ENCODE measurements at places on chromosomes 7 and 10.

DNA sequence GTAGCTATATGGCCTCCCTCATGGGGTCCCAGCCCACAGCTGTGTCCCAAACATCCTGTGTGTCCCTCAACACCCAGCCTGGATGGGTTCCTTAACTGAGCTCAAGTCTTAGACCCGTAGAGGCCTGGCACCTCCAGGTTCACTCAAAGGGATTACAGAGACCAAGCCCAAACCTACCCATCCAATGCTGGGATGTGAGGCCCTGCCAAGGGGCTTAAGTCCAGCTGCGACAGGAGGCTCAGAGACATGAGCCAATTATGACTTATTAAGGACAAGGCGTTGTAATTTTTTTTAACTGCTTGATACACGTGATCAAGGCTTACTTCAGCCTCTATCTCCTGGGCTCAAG, 105.6 kb upstream of the RET start:
- no peak for DNase-seq

DNA sequence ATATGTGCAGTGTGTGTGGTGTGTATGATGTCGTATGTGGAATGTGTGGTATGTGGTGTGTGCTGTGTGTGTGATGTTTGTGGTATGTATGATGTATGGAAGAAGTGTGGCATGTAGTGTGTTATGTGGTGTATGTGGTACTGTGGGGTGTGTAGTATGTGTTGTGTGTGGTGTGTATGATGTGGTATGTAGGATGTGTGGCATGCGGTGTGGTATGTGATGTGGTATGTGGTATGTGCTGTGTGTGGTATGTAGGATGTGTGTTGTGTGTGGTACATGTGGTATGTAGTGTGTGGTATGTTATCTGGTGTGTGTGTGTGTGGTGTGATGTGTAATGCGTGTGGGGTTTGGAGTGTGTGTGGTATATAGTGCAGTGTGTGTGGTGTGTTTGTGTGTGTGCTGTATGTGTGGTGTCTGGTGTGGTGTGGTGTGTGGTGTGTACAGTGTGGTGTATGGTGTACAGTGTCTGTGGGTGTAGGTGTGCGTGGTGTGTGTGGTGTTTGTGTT, 129.6 kb downstream of the ATP6V0E2 start:
- no peak for DNase-seq

DNA sequence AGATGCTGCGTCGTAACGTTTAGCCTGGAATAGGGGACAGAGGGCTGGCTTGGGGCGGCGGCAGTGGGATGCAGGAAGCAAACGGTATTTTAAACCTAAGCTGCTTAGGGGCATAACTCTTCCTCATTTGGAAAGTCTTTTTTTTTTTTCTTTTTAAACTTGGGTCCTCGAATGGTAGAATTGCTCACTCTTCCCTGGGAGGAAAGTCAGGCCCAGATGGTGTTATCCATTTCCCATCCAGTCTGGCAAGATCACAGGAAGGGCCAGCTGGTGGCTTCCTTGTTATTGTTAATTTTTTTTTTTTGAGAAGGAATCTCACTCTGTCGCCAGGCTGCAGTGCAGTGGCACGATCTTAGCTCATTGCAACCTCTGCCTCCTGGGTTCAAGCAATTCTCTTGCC, 56.6 kb downstream of the TMEM209 start:
- no peak for DNase-seq

- DNase-seq = no peak
Measured at GRCh38 chr10:65675236-65675635, 1250.6 kb upstream of the LRRTM3 start.

GRCh38 chr7:22183522-22184280, 173.3 kb downstream of the RAPGEF5 start:
- DNase-seq = no peak

GRCh38 chr7:18997477-18998150, 119.8 kb downstream of the TWIST1 start:
- DNase-seq = no peak

DNA sequence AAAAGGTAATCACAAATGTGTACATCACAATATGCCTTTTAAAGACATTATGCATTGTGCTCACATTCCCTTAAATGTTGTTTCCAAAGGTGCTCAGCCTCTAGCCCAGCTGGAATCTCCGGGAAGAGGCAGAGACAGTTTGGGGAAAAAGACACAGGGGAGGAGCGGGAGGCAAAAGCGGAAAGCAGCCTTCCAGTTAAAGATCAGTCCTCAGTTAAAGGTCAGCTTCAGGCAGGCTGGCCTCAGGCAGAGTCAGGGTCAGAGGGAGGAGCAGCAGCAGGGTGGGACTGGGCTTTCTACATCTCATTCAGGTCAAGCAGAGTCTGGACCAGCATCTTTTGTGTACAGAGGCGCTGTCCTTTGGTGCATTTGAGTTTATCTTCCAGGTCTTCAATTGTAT, 18.6 kb downstream of the ST7 start:
- DNase-seq = no peak

All from A172 (cell line).